ENCODE measurements at places on chromosomes 4 and X.

DNA sequence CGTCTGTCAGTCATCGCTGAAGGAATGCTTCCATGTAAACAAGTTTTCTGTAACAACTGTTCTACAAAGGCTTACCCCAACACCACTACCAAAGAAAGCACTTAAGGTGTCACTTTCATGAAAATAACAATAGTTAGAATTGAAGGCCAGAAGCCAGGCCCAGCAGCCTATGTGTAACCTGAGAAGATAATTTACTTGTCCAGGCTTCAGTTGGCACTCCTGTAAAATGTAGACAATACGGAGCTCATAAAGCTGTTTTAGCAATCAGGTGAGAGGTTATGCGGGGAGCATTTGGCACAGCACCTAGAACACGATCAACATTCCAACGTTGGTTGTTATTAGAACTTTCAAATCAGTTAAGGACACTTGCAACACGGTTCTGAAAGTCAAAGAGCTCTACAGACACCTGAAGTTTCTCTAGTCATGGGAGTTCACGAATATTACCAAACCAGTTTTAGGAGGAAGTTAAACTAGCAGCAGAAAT, 15.7 kb downstream of the ADGRA3 start:
- DNase-seq, result no peak

- no peak for DNase-seq
These were observed 27.1 kb upstream of the NSUN7 start for GRCh38 chr4:40722576-40723161.

- no peak for DNase-seq
These were observed 293.8 kb upstream of the ARSJ start for GRCh38 chr4:114273238-114273637.

DNA sequence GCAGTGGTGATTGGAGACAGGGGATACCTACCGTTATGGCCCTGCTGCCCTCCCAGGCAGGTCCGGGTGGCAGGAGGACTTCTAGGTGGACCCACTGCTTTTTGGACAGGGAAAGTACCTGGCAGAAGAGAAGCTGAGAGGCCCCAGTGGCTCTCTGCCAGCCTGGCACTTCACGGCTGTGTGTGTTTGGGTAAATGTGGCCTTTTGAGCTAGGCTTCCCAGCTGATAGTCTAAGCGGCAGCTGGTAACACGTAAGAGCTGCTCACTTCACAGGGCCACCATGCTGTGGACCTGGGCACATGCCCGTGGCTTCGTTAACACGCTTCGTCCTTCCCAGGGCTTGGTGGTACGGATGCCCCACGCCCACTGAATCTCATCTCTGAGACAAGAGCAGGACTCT, 92.0 kb upstream of the CLCN4 start:
- DNase-seq, result no peak

DNA sequence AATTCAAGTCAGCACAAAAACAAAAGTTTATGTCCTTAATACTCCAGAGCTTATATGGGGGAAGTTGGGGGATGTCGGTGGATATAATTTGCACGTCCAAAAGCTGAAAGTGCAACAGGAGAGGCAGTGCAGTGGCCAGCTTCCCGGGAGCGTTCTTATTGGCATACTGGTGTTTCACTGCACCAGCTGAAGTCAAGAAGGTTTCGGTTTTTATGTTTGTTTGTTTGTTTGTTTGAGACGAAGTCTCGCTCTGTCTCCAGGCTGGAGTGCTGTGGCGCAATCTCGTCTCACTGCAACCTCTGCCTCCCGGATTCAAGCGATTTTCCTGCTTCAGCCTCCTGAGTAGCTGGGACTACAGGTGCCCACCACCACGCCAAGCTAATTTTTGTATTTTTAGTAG, 28.6 kb upstream of the TLR3 start:
- no peak for DNase-seq

DNA sequence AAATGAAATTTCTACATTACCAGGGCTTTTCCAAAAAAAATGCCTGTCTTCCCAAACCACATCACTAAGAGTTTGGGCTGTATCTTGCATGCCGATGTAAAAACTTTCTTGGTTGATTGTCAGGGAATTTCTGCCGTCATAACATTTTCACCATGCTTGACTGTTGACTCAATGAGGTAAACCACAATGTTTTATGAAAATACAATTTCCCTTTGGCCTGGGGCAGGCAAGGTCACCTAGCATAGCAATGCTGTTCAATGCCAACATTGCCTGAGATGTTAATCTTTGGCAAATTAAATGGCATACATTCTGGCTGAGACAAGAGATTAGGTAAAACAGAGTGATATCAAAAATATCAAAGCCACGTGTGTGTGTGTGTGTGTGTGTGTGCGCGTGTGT, 137.1 kb upstream of the TBL1X start:
- DNase-seq, result no peak

GRCh38 chr4:60117726-60118323, 1082.3 kb upstream of the ADGRL3 start:
- no peak for DNase-seq

GRCh38 chrX:40383360-40383759, 197.4 kb upstream of the ATP6AP2 start:
- DNase-seq, result no peak

- DNase-seq, result no peak
These were observed 86.9 kb upstream of the ADRA2C start for GRCh38 chr4:3679071-3679825.

DNA sequence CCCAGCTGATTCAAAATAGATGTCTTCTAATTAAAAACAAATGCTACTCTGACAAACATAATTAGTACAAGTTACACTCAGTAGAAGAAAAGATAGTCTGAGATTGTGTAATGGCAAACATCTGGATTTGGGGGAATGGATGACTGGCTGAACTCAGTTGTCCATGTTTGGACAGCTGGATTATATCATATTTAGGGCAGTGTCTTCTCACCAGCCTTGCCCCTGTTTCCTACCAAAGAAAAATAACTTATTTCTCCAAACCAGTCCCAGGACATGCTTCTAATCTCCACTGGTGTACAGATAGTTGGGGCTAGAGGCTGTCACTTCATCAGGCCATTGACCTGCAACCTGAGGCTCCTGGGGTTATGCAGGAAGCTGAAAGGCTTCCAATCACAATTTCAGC, 237.3 kb downstream of the USP46 start:
- no peak for DNase-seq

DNA sequence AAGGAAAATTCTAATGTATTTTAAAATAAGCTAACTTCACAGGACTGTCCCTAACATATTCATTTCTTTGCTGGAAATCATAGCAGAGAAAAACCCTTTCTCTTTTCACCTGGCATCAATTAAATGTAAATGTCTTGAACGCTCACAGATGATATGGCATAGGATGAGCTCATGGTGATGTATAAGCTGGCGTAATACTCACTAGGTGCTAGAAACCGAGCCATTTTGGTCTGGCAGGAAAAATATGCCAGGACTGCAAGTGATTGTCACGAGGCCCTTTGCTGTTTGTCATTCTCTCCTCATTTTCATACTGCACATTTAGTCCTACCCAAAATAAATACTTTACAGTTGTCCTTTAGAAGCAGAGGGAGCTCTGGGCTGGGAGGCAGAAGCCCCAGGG, 222.7 kb upstream of the LNX1 start:
- no peak for DNase-seq

- no peak for DNase-seq
These were observed 399.0 kb downstream of the GBA3 start for GRCh38 chr4:23091711-23092110.

GRCh38 chrX:111506826-111507225, 4.6 kb upstream of the SERTM2 start:
- DNase-seq, result no peak

DNA sequence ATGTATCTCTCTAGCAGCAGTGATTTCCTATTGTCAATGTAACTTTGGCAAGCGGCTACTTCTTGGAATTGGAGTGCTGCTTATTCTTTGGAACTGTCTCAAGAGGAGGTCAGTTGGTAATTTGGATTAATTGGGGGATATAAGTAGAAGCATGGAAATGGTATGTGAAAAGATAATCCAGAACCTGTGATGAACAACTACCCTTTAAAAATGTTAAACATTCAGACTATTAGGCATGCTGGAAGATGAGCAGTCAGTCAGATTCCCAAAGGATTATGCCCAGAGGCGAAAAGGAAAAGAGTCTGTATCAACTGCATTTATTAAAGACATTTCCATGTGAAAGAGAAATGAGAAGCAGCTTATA, 62.5 kb downstream of the SEC24D start:
- no peak for DNase-seq

DNA sequence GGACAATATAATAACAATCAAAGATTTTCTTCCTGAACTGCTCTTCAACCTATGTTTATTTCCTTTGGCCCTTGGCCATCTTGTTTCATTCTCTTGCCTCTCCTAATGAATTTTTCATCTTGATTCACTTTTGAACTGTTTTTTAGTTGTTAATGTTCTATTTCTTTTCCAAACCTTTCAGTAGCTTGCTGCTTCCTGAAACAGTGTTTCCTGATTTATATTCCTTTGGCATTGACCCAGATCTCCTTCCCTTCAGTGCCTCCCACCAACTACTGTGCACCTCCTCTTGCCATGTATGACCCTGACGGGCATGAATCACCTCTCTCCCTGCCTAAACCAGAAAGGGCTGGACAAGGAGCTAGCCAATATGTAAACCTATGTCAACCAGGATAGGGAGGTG, 25.6 kb upstream of the SPP1 start:
- no peak for DNase-seq

- DNase-seq, result no peak
These were observed 1.7 kb upstream of the RRAGB start for GRCh38 chrX:55715847-55716246.

DNA sequence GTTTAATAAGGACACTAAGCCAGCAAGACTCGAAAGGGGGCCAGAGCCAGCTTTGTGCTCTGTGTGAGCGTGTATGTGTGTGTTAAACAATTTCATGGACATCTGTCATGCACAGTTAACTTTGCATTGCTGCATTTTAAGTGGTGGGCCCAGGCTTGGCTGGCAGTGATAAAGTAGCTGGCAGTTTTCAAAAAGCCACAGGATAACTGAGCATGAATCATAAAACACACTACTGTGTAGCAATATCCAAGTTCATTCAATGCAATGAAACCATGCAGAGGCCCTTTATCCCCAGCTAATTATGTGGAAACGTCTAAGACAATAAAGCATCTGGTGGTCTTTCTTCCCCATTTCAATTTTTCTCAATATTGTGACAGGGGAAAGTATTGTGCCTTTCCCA, 132.9 kb downstream of the NKX6-1 start:
- DNase-seq, result no peak

- DNase-seq, result no peak
These were observed 75.2 kb upstream of the NUDT6 start for GRCh38 chr4:122997463-122998101.

- DNase-seq, result no peak
These were observed 155.0 kb downstream of the MSL3 start for GRCh38 chrX:11913001-11913400.

DNA sequence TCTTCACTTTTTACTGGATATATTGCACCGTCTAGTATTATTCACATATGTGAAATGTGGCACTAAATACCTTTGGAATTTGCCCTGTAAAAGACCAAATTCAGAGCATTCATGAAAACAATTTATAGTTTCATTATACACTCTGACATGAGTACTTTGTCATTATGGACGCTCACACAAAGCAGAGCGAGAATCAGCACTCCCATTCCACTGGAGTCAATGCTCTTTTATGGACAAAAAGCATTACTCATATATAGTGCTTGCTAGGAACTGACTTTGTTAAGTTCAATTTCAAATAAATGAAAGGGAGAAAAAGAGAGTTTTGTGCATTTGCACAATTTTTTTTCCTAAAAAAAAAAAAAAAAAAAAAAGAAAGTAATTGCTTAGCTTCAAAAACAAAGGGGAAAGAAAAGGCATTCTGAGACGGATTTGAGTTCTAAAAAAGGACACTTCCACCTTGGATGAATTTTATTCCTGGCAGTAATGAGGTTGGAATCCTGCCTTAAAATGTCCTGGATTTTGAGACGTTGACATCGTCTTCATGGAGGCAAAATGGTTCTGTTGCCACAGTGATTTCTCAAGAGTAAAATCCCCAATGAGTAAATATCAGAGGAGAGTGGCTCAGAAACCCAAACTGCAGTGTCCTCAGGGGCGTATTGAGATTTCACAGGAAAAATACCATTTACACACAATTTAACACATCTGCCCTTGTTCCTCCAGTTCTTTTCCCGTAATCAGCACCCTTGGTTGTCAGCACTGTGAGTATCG, 34.8 kb downstream of the CCDC149 start:
- no peak for DNase-seq

DNA sequence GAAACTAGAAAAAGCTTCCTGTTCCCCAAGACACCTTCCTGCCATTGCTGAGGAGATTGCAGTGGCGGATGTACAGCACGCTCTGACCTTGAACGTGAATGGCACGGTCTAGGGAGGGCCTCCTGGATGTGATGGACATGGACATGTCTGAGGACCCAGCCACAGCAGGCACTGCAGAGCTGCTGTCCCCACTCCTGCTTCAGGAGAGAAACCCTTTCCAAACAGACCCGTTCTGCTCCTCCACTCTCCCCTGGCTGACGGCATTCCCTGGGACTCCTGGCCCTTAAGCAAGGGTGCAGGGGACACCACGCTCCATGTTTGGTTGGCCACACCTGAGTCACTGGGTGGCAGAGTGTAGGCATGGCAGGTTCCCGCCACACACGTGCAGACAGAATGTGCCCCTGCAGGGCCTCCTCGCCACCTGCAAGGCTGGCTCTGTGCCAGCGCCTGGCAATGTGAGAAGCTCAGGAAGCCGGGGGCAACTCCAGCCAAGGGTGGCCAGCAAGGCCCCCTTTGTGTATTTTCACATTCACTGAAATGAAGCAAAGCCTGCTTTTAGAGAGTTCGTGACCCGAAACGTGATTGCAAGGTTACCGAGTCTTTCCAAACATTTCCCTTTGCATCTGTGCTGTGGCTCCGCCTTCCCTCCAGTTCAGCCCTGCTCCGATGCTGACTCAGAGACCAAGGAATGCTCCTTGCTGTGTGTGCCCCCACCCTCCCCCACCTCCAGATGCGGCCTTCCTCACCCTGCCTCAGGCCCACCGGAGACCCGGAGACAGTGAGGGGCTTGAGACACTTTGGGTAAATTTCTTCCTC, 46.1 kb downstream of the HTRA3 start:
- no peak for DNase-seq

- peak; percentile 92 for DNase-seq
These were observed at the start of gene BMP2K for GRCh38 chr4:78776079-78776728. Gene BMP2K, plus strand, starts transcription at chr4:78776350. Its CDS starts 194 bp downstream, at chr4:78776544.

- DNase-seq, result no peak
These were observed 34.0 kb downstream of the INPP4B start for GRCh38 chr4:142812091-142812490.

- DNase-seq, result no peak
These were observed 137.6 kb upstream of the SPIN4 start for GRCh38 chrX:63488546-63489373.

- no peak for DNase-seq
These were observed 1504.5 kb upstream of the PCDH10 start for GRCh38 chr4:131644619-131645018.

DNA sequence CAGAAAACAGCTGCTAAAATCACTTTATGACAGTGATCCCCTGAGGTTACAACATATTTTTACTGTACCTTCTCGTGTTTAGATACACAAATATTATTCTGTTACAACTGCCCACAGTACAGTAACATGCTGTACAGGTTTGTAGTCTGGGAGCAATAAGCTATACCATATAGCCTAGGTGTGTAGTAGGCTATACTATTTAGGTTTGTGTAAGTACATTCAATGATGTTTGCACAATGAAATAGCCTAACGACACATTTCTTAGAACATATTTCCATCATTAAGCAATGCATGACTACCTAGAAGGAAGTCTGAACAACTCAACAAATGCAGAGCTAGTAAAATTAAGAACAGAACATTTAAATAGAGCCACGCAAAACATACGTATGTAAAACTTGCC, 112.7 kb downstream of the ZAR1 start:
- DNase-seq, result no peak

GRCh38 chrX:42415636-42416035, 362.3 kb downstream of the PPP1R2C start:
- no peak for DNase-seq

Data from amygdala (tissue), 56 donors.